ENCODE measurements at places on chromosomes 6 and 20.

GRCh38 chr20:3209946-3210317, 634 bp downstream of the ITPA start:
- no peak for DNase-seq

- DNase-seq: no peak
Observed at GRCh38 chr6:53986721-53987521, 124.3 kb upstream of the MLIP start.

- no peak for DNase-seq
Observed at GRCh38 chr6:144285548-144285797, 338 bp downstream of the UTRN start.

DNA sequence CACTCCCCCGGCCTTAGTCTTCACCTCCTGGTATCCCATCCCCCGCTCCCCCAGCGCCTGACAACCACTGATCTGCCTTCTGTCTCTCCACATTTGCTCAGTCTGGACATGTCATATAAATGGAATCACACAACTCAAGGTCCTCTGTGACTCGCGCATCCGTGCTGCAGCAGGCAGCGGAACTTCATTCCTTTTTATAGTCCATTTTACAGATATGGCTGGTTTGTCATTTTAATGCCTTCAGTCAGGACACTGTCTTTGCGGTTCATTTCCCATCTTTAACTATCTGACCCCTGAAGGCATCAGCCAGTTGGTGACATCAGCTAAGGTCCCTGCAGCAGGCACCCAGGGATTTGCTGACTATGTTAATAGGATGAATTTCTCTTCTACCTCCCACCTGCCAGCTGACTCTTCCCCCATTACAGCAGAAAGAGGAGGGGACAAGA, 125.7 kb downstream of the ZMYND8 start:
- no peak for DNase-seq

GRCh38 chr6:54846243-54846856, at the start of gene FAM83B:
Gene FAM83B (plus strand): TSS chr6:54846771. CDS start chr6:54870247, 23,476 bp downstream.
- no peak for DNase-seq

GRCh38 chr6:130927305-130927704, 100.1 kb downstream of the SMLR1 start:
- no peak for DNase-seq

- DNase-seq: no peak
Observed at GRCh38 chr6:147618927-147619326, 110.4 kb downstream of the SAMD5 start.

- DNase-seq: no peak
Observed at GRCh38 chr20:60007464-60007863, 49.2 kb downstream of the CDH26 start.
